ENCODE measurements at places on chromosomes 6 and 20.

DNA sequence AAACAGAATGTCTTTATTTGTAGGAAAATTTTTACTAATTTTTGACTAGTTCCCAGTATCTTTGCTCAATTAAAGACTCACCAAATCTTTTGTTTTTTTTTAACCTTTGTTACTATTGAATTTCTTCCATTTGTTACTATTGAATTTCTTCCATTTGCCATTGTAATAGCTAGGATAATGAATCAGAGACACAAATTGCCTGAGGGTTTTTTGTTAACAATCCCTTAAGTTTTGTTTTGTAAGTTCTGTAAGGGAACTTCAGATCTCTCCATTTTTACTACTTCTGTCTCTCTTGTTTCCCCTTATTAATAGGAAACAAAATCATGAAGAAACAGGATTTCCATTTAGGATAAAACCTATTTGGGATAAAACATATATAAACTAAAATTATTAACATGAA is 104.3 kb downstream of the MAP3K4 start:
- DNase-seq, result no peak

DNA sequence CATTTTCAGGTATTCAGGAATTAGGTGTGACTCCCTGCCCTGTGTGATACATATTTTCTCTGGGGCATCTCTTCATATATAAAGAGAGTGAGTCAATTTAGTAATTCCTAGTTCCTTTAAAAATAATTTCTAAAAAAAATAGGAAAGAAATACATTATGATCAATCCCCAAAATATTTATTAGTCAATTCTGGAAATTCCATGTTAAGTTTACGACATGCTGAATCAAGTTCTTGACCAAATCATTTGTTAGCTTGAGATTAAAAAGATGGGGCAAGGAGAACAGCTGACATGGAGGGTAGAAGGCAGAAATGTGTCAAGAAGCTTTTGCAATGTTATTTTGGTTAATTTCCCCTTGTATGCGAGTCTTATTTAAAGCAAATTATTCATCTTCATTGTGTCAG is 22.7 kb upstream of the PRDM1 start:
- no peak for DNase-seq

GRCh38 chr6:98832284-98833056 is 1.9 kb upstream of the POU3F2 start:
- DNase-seq, result peak; percentile 58

GRCh38 chr20:36862857-36863668 is 12.9 kb upstream of the TLDC2 start:
- no peak for DNase-seq

GRCh38 chr6:167098825-167099225 is 24.1 kb upstream of the CCR6 start:
- no peak for DNase-seq

DNA sequence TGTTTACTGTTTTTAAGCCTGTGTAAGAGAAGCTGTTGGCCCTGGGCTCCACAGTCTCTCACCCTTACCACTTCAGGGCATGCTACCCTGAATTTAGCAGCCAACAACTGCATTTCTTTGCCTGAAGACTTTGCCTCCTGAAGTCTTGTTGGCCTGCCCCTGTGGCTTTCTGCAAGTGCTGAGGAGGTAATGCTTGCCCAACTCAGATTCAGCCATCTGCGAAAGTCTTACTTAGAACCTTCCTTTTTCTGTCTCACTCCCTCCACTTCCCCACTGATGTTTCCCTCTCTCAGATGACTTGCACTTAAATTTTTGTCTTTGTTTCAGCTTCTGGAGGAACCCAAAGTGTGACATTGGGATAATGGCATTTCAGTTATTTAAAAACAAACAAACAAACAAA is 11.8 kb upstream of the IBTK start:
- no peak for DNase-seq

GRCh38 chr20:43691928-43692524 is 25.1 kb downstream of the MYBL2 start:
- DNase-seq, result peak; percentile 9

DNA sequence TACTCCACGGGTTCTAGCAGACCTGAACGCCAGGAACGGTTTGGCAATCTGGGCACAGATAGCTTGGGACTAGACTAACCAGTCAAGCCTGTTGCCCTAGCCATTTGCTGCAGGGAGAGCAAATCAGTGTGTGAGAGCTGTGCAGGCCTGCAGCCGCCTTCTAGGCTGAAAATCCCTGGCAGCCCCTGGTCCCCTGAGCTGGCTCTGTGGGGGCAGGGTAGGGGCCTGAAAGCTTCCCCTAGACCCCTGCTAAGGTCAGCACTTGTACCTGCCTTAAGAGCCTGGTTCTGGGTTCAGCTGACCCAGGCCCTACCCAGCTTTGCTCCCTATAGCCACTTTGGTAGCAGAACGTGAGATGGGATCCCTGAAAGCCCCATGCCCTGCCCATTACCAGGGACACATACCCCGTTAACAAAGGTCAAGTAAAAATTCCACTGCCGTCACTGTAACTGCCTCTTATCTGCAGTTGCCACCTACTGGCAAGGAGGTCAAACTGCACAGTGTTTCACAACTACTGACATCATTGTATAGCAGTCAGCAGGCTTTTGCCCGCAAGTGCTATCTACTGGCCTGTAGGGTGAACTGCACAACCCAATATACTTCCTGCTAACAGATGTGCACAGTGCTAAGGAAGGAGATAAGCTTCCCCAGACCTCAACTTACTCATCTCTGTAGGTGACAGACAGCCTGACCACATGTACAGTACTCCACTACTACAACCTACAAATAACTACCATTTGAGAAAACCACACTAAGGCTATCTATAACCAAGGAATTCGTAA is 95.1 kb upstream of the OLIG3 start:
- no peak for DNase-seq

DNA sequence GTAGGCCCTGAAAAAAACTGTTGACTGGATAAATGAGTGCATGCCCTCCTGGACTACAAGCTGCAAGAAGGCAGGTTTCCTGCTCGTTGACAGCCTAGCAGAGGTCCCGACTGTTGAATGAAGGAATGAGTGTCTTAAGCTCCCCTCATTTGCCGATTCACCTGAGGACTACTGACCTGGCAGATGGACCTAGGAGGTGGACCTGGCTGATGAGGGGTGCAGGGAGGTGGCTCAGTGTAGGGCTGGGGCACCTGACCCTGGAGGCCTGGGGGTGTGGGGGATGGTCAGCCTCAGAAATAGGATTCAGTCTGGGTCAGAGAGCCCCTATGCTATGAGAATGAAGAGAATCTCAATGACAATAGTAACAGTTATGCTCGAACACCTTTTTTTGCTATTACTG is 11.6 kb upstream of the TFAP2C start:
- no peak for DNase-seq

DNA sequence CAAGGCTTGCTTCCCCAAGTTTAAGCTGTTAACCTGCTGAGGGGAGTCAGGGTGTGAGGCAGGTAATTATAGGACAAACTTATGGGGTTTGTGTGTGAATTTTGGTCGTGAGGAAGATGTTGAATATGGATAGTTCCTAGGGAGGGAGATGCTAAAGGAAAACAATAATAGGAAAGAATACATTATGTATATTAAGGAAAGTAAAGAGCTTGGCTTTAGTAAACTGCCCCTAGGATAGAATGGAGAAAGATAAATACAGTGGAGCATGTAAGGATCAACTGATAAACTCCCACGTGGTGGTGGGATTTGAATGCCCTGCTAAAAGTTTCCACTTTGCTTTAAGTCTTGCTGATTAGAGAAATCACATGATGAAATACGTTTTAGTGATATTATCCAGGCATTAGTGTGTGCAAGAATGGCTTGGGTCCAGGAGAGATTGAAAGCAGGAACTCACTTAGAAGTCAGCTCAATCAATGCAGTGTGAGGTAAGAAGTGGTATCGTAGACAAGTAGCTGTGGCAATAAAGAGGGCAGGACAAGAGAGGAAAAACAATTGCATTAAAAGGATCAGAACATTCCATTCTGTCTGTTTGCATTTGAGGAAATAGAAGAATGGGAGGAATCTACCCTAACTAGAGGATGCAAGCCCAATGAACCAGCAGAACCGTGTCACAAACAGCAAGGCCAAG is 52.5 kb downstream of the RPS12 start:
- no peak for DNase-seq

DNA sequence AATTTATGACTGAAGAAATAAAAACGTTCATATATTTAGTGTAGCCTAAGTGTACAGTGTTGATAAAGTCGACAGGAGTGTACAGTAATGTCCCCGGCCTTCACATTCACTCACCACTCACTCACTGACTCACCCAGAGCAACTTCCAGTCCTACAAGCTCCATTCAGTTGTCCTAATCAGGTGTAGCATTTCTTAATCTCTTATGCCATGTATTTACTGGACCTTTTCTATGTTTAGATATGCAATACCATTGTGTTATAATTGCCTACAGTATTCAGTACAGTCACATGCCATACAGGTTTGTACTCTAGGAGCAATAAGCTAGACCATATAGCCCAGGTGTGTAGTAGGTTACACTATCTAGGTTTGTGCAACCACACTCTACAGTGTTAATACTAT is 610.2 kb upstream of the NOX3 start:
- DNase-seq, result no peak

GRCh38 chr20:53975761-53976160 is 94.6 kb downstream of the BCAS1 start:
- no peak for DNase-seq

DNA sequence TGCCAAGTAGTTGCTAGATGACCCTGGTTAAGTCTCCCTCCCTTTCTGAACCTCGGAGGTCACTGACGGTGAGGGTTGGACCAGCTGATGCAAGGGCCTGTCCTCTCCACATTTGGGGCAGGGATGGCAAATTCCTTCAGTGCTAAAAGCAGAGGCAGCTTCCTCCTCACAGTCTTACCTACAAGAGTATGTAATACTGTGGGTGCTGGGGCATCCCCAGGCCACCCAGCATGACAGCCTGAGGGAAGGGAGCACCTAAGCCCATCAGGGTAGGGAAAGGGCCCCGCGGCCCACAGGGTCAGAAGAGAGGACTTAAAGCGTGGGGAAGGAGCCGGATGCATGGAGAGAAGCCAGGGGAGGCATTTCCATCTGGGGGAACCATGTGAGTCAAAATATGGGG is 38.0 kb downstream of the TGM3 start:
- DNase-seq, result no peak

GRCh38 chr20:58046311-58046710 is 182.1 kb downstream of the ANKRD60 start:
- DNase-seq, result no peak

- DNase-seq, result no peak
These were observed 35.8 kb upstream of the NOP56 start for GRCh38 chr20:2616634-2617033.

DNA sequence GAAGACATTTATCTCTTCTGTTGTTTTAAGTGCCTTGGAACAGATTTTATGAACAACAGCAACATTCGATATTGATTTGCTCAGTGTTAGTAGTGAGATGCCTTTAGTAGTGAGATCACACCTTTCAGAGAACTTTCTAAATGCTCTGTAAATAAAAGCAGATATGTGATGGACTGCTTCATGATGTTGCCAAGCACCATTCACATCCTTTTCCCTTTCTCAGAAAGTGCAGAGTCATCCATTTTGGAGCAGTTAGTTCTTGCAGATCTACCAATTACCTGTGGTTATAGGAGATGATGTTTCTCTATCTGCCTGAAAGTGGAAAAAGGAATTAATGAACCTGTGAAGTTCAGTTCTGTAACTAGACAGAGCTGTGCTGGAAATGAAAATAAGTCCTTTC is 27.0 kb downstream of the CBFA2T2 start:
- DNase-seq, result no peak

- DNase-seq, result peak; percentile 23
These were observed 143.2 kb downstream of the SLC16A10 start for GRCh38 chr6:111230351-111231089.

- DNase-seq, result no peak
These were observed 74.5 kb upstream of the TULP1 start for GRCh38 chr6:35587167-35587566.

- no peak for DNase-seq
These were observed 257.2 kb downstream of the DLL1 start for GRCh38 chr6:170033666-170034065.

GRCh38 chr6:9186148-9186547 is 750.8 kb upstream of the SLC35B3 start:
- no peak for DNase-seq

DNA sequence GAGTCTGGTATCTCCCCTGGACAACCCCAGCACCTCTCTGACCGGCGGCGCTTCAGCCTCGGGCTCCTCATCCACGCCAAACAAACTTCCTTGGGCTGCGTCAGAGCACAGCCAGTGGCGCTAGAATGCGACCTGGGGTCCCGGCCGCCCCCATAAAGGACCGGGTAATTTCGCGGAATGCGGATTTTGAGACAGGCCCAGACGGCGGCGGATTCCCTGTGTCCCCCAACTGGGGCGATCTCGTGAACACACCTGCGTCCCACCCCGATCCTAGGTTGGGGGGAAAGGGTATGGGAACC is 1.6 kb downstream of the FOXP4 start:
- no peak for DNase-seq

GRCh38 chr20:45948742-45949541 is 14.5 kb downstream of the PCIF1 start:
- DNase-seq, result no peak

- no peak for DNase-seq
These were observed 7.0 kb downstream of the SNX5 start for GRCh38 chr20:17961587-17961940.

DNA sequence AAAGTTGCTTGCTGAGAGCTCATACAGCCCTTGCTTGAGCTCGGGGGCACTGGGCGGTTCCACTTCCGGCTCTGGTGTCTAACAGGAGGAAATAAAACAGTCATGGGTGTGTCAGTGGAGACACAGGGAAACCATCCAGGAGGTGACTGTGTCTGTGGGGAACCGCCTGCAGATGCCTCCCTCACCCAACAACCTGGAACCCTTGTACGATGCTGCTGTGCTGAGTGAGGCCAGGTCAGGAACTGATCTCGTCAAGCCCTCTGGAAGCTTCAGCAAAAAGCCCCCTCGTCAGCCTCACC is 15.5 kb downstream of the TXNDC5 start:
- no peak for DNase-seq
